Heart left ventricle (tissue), 16 donors: ENCODE measurements at places on chromosomes 5 and 9. TPM values are rescaled to one million over a fixed set of nuclear protein-coding genes. Genes with fewer than 3 reads are reported as not detected.

DNA sequence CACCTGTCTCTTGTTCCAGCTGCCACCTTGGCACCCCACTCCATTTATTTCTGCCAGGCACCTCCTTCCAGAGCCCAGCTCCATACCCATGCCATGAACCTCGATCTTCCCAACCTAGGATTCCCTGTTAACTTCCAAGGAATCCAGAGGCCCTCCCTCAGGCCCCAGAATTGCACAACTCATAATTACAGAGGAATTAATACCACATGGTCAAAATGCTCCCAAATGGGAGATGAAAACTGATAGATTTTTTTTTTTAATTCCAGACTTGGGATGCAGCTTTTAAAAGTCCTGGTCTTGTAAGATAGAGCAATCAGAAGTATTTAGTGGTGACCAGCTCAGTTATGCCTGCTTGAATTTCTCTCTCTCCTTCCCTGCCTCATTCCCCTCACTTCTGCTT lies 96.2 kb upstream of the CCDC112 start:
- H3K4me1 ChIP-seq = peaks cover 5% of the 10 kb centered on the region
- no peak overlapping the region for H3K4me3 ChIP-seq
- no peak overlapping the region for H3K27ac ChIP-seq

Gene LCN1
- not detected for total RNA-seq

Gene SHISAL2B
- total RNA-seq = not detected

DNA sequence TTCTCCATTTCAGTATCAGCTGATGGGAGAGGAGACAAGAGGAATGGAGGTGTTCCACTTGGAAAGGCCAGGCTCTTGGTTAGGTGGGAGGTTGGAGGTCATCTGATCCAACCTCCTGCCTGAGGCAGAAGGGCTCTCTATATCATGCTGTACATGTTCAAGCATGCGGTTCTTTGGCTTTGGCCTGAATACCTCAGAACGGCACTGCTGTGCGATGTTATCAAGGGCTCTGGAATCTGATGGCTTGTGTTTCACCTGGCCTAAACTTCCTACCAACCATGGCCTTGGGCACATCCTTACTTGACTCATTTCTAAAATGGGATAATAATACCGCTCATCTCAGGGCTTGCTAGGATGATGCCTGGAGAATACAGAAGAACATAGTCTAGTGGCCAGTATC lies 90.1 kb upstream of the FAM169A start:
- no peak overlapping the region for H3K4me3 ChIP-seq
- DNase-seq = no peak
- no peaks in the 10 kb centered on the region for H3K4me1 ChIP-seq
- H3K27ac ChIP-seq = no peak overlapping the region

Gene NR2F1
- 1.2 TPM for total RNA-seq

- no peak overlapping the region for H3K27ac ChIP-seq
- DNase-seq = no peak
- H3K4me1 ChIP-seq = no peaks in the 10 kb centered on the region
- no peaks in the 10 kb centered on the region for H3K27me3 ChIP-seq
- no peaks in the 10 kb centered on the region for H3K36me3 ChIP-seq
Measured at GRCh38 chr9:117278020-117278419, 136.8 kb downstream of the ASTN2 start.

GRCh38 chr9:115142517-115143270 lies 24.7 kb upstream of the TNC start:
- H3K27ac ChIP-seq = no peak overlapping the region
- H3K36me3 ChIP-seq = no peaks in the 10 kb centered on the region
- no peak for DNase-seq

- H3K4me1 ChIP-seq = no peaks in the 10 kb centered on the region
- no peaks in the 10 kb centered on the region for H3K27me3 ChIP-seq
- DNase-seq = no peak
Measured at GRCh38 chr5:123180178-123180577, 91.1 kb downstream of the PRDM6 start.
